ENCODE measurements at places on chromosomes 16 and 17. TPM values are rescaled to one million over a fixed set of nuclear protein-coding genes. Genes with fewer than 3 reads are reported as not detected.

CIITA gene
- total RNA-seq: not detected

PITPNM3 gene
- 5.7 TPM for total RNA-seq

AOC2 gene
- 1.4 TPM for total RNA-seq

CA7 gene
- not detected for total RNA-seq

DNAJA3 gene
- 27.5 TPM for total RNA-seq

TMEM114 gene
- not detected for total RNA-seq

GRCh38 chr16:70589998-70590471 is 56.3 kb upstream of the IL34 start:
- DNase-seq: no peak

DNA sequence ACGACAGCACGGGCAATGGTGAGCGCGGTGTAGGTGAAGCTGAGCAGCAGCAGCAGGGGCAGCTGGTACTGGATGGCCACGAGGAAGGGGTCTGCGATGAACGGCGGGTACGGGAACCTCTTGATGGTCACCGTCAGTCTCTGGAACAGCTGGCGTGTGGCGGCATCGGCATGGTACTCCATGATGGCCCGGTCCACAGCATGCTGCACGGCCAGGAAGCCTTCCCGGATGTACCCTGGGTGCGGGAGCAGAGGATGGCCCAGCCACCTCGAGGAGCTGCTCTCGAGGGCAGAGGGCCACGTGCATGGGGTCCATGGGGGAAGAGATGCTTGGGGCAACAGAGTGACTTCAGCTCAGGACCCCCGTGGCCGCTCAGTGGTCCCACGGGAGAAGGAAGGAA is 20.9 kb downstream of the ABCA3 start:
- DNase-seq: no peak

DNA sequence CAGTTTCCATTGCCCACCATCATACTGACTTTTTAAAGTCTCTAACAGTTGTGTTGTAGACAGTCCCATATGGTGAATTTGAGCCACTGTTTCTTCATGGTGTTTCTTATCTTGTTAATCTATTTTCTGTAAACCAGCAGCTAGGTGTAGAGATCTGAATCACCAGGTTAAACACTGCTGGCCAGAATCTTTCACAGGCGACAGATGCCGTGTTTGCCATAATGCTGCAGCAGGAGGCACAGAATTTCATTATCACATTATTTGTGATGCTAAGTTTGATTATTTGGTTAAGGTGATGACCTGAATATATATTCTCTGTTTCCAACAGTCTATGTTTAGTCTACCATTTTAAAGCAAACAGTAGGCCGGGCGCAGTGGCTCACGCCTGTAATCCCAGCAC is 11.5 kb upstream of the CNGB1 start:
- DNase-seq: no peak

DNA sequence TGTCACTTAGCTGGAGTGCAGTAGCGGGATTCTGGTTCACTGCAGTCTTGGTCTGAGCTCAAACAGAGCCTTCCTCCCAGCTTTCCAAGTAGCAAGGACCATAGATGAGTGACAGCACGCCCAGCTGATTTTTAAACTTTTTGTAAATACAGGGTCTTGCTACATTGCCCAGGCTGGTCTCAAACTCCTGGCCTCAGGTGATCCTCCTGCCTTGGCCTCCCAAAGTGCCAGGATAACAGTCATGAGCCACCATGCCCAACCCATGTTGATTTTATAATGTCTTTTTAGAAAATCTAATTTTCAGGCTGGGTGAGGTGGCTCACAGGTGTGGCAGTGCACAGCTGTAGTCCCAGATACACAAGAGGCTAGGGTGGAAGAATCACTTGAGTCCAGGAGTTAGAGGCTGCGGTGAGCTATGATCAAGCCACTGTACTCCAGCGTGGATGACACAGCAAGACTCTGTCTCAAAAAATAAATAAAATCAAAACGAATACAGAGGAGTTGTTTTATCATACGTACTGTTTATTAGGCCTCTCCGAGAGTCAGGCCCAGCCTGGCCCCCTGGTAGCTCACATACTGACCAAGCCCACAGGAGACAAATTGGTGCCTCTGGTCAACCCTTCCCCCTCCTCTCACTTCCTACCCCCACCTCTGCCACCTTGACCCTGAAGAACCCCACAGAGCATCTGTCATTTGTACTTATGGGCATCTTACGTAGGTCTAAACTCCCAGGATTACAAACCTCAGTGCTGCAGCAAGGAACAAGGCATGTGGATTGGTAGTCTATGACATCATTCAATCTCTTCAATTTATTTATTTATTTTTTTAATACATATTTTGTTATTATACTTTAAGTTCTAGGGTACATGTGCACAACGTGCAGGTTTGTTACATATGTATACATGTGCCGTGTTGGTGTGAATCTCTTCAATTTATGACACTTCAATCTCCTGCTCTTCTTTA is 13.6 kb downstream of the C16orf86 start:
- DNase-seq: no peak

DNA sequence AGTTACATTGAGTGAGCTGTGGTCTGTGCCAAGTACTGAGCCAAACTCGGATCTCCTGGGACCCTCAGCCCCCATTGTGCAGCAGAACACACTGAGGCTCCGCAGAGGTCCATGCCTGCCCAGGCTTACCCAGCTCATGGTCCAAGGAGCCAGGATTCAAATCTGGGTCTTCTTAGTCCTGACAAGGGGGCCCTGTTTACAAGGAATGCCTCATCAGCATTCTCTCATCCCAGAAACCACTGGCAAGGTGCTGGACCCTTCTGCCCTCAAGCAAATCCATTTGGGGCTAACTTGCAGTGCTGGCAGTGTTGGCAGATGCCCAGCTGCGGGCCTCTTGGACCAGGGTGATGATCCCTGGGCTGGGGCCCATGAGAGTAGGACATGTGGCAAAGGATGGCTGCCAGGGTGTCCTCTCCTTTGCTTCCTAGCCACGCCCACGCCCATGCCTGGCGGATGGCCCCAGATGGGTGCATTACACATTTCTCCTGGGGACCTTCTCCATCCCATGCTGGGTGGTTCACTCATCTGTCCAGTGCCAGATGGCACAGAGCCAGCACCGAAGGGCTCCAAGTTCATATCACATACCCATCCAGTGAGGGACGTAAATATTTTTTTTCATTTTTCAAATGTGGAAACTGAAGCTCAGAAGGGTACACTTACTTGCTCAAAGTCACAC is 117.7 kb downstream of the CMIP start:
- DNase-seq: no peak

- no peak for DNase-seq
These were observed 27.6 kb upstream of the PITPNA start for GRCh38 chr17:1590029-1590746.

GRCh38 chr17:4938069-4938491 is 1.8 kb downstream of the SLC25A11 start:
- no peak for DNase-seq

- DNase-seq: no peak
These were observed 14.8 kb downstream of the TMEM94 start for GRCh38 chr17:75471207-75471606.

GRCh38 chr16:70770626-70771552 is 30.1 kb downstream of the VAC14 start:
- DNase-seq: peak; percentile 40

DNA sequence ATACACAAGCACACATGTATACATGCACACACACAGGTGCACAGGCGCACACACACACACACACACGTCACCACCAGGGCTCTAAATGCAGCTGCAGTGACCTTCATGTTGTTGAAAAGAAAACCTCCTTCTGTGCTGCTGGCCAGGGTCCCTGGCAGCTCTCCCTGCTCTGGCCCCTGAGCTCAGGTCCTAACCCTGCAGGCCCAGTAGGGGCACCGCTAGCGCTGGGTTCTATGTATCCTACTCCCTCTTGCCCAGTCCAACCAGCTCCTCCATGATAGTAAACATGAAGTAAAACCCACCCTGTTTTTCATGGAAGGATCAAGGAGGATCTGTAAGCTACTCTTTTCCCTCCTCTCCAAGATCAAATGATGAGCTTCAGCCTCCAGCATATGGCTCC is 172.8 kb downstream of the RBFOX3 start:
- no peak for DNase-seq

DNA sequence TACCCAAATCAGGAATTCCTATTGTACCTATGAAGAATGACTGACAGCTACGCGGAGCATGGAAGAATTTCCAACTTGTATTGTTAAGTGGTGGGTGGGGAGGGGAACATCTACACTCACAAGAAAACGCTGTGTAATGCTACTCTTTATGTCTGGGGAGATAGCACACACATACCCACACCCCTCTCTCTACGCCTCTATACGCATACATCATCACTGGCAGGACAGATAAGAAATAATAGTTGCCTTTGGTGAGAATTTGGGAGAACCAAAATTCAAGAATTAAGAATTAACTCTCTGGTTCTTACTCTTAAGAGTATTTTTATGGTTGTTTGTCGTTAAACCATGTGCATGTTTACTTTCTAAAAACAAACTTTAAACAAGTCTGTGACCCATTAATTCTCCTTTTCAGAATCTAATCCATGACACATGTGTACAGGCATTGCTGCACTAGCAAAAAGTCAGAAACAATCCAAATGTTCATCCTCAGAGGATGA is 33.9 kb downstream of the CREBBP start:
- no peak for DNase-seq
